Stimulated activated CD8-positive, alpha-beta memory T cell treated with anti-CD3 and anti-CD28 coated beads, Interleukin-2, amount 100 ng/mL, for 48 hours (primary cell): ENCODE measurements at places on chromosomes 1 and 21.
A peak's percentile ranks its signal among the peaks of the same experiment; 100 is the strongest.

GRCh38 chr1:165114022-165114888, 242.3 kb downstream of the LMX1A start:
- DNase-seq, result no peak

DNA sequence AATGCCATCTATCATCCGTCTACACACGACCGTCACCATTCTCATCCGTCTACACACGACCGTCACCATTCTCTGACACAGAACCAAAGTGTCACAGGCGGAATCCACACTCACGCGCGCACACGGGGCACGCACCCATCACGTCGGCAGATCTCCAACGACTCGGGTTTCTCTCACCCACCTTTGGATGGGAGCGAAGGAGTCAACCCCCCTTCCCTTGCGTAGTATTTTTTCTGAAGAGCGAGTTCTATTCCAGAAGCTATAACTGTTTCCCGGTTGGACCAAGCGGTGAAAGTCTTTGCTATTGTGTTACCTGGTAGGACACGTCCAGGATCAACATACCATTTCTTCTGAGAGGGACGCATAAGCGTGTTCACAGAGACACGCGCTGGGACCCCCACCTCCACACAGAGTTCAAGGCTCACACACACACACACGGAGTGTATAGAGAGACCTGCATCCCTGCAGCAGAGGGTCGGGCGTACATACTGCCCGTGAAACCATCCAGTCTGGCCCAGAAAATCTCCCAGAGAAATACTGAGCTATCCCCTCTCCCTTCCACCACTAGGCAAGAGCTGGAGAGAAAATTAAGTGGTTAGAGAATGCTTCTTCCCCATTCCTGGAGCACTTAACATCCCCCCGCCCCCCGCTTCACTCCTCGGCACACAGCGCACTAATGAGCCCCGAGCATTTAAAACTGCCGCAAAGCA, 741 bp downstream of the DUSP10 start:
- no peak for DNase-seq

GRCh38 chr1:192497214-192497794, 78.3 kb upstream of the RGS1 start:
- DNase-seq, result no peak

GRCh38 chr1:56376188-56376984, 203.0 kb downstream of the PLPP3 start:
- no peak for DNase-seq

- DNase-seq, result no peak
Observed at GRCh38 chr1:87092846-87093245, 178.4 kb downstream of the HS2ST1 start.

GRCh38 chr21:43343992-43344886, 82.7 kb downstream of the SIK1 start:
- DNase-seq, result no peak

DNA sequence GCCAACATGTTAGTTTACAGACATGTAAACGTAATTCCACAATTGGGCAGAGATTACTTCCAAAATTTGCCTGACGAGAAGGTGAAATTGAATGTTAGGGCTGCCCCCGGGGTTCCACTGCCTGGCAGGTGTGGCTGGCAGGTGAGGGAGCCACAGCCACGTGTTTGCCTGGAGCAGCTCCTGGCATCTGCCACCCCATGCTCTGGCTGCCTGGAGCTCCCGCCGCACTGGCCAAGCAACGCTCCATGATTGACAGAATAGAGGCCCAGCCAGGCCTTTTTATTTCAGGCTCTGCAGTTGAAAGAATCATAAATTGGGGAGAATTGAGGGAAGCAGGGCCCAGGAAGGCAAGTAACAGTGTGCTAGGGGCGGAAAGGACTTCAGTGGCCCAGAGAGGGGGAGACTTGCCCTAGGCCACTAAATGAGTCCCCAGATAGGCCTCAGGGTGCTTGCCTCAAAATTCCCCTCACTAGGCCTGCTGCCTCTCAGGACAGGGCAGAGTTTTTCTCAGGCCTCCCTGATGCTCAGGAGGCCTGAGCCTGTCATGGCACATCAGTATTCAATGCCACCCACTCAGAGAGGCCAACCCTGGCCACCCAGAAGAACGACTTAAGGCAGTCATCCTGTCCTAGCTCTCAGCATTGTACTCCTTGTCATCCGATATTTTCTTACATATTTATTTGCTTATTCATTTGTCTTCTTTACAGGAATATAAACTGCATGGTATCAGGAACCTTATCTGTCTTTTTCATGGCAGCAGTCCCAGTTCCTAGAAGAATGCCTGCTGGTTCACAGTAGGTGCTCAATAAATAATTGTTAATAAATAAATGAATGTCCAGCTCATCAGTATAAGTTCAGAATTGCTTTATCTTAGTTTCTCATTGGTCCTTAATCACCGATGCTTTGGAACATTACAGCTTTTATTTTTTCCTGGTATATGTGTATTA, 16.6 kb upstream of the S1PR1 start:
- DNase-seq, result no peak

GRCh38 chr1:4723106-4723505, 68.7 kb downstream of the AJAP1 start:
- DNase-seq, result no peak

- DNase-seq, result no peak
Observed at GRCh38 chr21:23522751-23523150, 2084.5 kb downstream of the MRPL39 start.

GRCh38 chr21:25405984-25406383, 201.3 kb downstream of the MRPL39 start:
- DNase-seq, result no peak

DNA sequence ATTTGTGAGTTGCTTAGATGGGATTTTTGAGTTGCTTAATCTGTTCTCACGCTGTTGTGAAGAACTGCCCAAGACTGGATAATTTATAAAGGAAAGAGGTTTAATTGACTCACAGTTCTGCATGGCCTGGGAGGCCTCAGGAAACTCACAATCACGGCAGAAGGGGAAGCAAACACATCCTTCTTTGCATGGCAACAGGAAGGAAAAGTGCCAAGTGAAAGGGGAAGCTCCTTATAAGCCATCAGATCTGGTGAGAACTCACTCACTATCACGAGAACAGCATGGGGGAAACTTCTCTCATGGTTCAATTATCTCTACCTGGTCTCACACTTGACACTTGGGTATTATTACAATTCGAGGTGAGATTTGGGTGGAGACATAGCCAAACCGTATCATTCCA, 10.3 kb downstream of the CLIC6 start:
- DNase-seq, result no peak

GRCh38 chr1:186014370-186015037, 280.3 kb downstream of the HMCN1 start:
- no peak for DNase-seq

GRCh38 chr1:194830387-194830786, 1644.0 kb upstream of the B3GALT2 start:
- DNase-seq, result no peak

DNA sequence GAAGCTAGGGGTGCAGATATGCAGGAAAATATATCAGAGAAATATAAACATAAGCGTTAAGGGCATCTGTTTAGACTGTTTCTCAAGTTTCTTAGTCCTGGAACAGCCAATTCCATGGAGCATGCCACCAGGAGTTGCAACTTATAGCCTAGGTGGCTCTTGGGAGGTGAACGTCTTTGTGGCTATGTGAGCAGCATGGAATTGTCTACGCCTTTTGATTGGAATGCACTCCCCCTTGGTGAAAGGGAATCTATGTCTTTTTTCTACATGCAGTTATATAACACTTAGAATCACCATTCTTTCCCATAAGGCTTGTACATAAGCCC, 12.4 kb downstream of the RCSD1 start:
- no peak for DNase-seq

GRCh38 chr1:93681101-93681988, at the start of gene BCAR3:
TSS of gene BCAR3 (minus strand) at chr1:93681837. CDS start at chr1:93674930, 6,907 bp downstream.
- DNase-seq, result no peak

DNA sequence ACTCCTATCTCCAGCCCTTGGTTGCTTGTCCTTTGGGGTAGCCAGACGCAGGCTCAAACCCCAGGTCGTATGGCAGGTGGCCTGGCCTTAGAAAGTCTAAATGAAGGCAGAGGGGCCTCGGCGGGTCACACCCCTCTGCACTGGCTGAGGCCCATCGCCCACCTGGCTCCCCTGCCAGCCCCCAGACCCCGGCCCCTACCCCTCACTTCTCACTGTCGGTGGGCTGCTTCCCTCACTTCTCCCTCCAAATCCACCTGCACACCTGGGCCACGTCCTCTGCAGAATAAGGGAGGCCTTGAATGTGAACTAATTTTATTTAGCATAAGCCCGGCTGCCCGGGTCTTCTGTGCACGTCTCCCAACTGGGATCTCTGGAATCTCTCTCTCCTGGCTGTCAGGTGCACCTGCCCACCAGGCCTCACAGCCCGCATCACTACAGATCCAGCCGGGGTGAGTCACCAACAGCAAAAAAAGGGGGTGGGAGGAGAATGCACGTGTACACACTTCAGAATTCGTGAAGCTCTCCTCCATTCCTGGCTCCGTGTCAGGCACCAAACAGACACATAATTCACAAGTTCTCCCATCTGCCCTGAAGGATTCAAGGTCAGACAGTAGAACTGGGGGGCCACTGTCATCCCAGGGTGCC, 107.5 kb upstream of the SIM2 start:
- DNase-seq, result no peak

- no peak for DNase-seq
Observed at GRCh38 chr1:94778808-94779207, 41.3 kb upstream of the SLC44A3 start.

GRCh38 chr1:215895276-215895675, 328.2 kb downstream of the KCTD3 start:
- no peak for DNase-seq

DNA sequence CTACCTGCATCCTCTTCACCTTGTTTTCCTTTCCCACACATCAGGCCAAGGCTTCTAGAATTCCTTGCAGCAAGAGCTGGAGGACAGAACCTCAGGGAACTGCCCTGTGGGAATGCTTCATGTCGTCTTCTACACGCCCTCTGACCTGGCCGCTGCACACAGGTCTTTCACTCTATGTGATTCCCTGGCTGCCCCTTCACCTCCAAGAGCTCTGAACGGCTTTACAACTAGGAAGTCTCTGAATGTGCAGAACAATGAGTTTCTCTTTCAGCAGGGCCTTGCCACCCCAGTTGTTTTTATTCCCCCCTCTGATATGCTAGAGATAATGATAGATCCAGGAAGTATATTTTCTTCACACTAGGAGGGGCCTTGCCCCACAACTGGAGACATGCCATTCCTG, 142.6 kb downstream of the CLIC6 start:
- no peak for DNase-seq

- DNase-seq, result no peak
Observed at GRCh38 chr1:156914440-156914856, 6.0 kb upstream of the LRRC71 start.

- peak; percentile 77 for DNase-seq
Observed at GRCh38 chr1:43529206-43529731, 1.4 kb upstream of the PTPRF start.

- no peak for DNase-seq
Observed at GRCh38 chr1:26029864-26030481, 8.4 kb downstream of the EXTL1 start.

GRCh38 chr1:87155170-87155569, 173.5 kb upstream of the LMO4 start:
- DNase-seq, result no peak

DNA sequence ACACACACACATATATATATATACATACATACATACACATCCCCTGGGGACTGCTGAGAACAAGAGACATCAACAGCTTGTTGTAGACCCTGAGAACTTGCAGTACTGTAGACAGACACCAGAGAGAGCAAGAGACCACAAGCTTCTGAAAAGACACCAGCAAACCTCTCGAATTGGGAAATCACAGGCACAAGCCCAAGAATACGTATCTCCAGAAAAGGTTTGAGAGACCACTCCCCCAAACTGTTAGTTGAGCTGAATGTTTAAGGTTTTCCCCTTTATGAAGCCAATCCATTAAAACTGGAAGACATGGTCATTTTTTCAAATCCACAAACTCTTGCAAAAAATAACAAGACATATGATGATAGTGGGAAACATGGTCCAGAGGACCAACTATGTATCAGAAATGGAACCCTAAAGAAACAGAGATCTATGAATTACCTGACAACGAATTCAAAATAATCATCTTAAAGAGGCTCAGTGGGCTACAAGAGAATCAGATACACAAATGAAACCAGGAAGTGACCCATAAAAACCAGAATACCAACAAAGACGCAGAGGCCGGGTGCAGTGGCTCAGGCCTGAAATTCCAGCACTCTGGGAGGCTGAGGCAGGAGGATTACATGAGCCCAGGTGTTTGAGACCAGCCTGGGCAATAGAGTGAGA, 45.1 kb downstream of the SLC2A1 start:
- no peak for DNase-seq

GRCh38 chr1:96510391-96510790, 211.2 kb upstream of the PTBP2 start:
- no peak for DNase-seq

DNA sequence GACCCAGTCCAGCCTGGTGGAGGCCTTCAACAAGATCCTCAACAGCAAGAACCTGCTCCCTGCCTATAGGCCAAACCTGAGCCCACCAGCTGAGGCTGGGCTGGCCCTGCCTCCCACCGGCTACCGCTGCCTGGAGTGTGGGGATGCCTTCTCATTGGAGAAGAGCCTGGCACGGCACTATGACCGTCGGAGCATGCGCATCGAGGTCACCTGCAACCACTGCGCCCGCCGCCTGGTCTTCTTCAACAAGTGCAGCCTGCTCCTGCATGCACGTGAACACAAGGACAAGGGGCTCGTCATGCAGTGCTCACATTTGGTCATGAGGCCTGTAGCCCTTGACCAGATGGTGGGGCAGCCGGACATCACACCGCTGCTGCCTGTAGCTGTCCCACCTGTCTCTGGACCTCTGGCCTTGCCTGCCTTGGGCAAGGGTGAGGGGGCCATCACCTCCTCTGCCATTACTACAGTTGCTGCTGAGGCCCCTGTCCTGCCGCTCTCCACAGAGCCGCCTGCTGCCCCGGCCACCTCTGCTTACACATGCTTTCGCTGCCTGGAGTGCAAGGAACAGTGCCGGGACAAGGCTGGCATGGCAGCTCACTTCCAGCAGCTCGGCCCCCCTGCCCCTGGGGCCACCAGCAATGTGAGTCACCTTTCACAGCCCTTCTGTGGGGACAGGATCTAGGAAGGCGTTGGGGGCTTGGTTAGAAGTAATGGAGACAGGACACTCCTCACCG, 5.8 kb downstream of the ZNF687 start:
- DNase-seq, result no peak

DNA sequence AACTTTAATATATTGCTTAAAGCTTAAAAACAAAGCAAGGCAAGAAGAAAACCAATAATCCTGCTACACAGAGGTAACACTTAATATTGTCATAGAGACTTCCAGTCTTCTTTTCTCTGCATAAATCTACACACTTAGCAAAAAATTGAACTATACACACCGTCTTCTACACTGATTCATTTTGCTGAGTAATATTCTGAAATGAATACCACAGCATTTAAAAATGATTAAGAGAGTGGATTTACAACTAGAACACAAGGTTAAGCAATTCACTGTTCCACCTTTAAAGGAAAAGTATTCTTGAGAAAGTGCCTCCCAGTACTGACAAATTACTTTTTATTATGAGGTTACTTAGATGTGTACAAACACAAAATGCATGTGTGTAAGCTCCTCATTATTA, 22.2 kb upstream of the ITPKB start:
- DNase-seq, result no peak

GRCh38 chr1:68049941-68050878, at the start of gene DIRAS3:
TSS of gene DIRAS3 (minus strand) at chr1:68050627. CDS start at chr1:68047297, 3,330 bp downstream.
- DNase-seq, result no peak
